ENCODE measurements at places on chromosomes 2 and 18. TPM values are rescaled to one million over a fixed set of nuclear protein-coding genes. Genes with fewer than 3 reads are reported as not detected.

KIF5C gene
- total RNA-seq = 0.52 TPM

- no peak for DNase-seq
These were observed 59.6 kb downstream of the NCK2 start for GRCh38 chr2:105804266-105804665.

GKN1 gene
- total RNA-seq = not detected

- no peak for DNase-seq
These were observed 14.7 kb upstream of the ARPC2 start for GRCh38 chr2:218202266-218202665.

TMEM198 gene
- 1.7 TPM for total RNA-seq

SCN2A gene
- total RNA-seq = 0.30 TPM

GRCh38 chr2:140117386-140117785, 1337.2 kb upstream of the NXPH2 start:
- DNase-seq = no peak

- DNase-seq = no peak
These were observed 158.9 kb downstream of the BABAM2 start for GRCh38 chr2:28049416-28049815.

Measured in left ventricle myocardium superior (tissue), 1 donor.